GM23248 (cell line): ENCODE measurements at places on chromosomes 16 and 17.

DNA sequence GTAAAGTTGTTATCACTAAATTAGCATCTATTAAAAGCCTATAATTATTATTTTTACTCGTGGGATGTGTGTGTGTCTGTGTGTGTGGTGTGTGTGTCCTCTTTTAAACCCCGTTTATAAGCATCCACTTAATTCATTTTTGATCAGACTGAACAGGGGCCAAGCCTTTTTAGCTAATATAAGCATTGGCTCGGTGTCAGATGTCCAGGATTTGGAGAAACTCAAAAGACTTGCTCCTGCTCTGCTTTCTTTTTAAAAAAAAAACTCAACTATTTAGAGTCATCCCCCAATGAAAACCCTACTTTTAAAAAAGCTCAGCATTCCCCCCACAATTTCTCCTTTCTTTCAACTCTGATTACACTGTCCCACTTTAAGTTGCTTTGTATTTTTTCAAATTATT lies 459.3 kb upstream of the MAF start:
- DNase-seq: no peak

DNA sequence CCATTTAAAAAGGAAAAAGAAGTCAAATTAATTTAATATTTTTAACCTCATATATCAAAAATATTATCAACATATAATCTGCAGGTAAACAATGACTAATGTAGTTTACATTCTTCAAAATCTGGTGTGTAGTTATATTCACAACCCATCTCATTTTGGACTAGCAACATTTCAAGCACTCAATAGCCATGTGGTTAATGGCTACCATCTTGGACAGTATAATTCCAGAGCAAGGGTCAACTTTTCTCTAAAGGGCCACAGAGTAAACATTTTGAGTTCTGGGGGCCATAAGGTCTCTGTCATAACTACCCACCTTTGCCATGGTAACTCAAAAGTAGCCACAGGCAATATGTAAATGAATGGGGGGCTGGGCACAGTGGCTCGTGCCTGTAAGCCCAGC lies 153.9 kb downstream of the PARN start:
- DNase-seq: no peak

GRCh38 chr16:88703486-88704309 lies 2.5 kb downstream of the RNF166 start:
- DNase-seq: no peak

GRCh38 chr17:38898812-38899348 lies 26.5 kb upstream of the LASP1NB start:
- DNase-seq: no peak

- no peak for DNase-seq
Observed at GRCh38 chr16:1471569-1472194, 3.1 kb downstream of the CLCN7 start.

DNA sequence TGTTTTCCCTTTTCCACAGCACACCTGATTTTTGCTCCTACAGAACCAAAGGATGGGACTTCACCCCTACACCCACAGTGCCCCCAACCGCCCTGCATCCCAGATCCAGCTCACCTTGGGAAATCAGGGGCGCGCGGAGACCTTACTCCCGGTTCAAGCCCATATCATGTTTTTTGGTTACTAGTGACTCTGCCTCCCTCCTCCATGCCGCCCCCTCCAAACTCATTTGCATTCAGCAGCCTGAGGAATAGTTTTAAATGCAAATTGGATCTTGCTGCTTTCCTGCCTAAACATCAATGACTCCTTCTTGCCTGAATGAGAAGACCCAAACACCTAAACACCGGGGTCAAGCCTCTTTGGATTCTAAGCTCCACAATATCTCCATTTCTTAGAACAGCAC lies 331.8 kb downstream of the TMEM114 start:
- no peak for DNase-seq

- no peak for DNase-seq
Observed at GRCh38 chr17:5047446-5047845, 12.2 kb upstream of the SLC52A1 start.

- peak; percentile 32 for DNase-seq
Observed at GRCh38 chr17:83104577-83105505, 25.4 kb downstream of the METRNL start.

GRCh38 chr16:56306690-56307533 lies 115.6 kb downstream of the GNAO1 start:
- no peak for DNase-seq

DNA sequence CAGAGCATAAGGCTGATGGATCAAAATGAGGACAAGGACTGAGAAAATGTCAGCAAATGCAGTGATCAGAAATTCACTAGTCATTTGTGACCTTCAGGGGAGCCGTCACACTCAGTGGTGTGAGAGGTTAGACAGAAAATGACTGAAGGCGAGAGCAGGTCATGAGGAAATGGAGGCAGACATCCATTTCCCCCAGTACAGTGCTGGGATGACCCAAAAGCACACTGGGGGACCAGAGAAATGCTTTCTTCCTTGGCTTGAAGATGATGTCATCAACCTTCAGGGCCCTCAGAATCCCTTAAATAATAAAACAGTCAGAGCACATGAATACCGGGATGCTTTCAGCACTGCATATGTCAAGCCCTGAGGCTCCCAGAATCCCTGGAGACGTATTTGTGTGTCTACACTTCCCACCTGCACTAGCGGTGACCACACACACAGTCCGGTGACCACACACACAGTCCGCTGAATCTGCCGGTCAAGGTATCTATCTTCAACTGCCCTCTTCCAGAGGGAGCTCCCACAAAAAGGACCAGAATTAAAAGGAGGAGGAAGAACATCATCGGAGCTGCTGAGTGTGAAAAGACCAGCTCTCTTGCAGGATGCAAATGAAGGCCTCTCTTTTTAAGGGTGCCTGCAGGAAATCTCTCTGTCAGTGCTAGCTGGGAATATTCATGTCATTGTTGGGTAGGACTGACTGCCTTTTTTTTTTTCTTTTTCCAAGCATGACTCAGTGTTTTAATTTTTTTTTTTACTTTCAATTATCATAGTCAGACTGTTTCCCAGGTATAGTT lies 8.2 kb downstream of the UBE2O start:
- peak; percentile 55 for DNase-seq

DNA sequence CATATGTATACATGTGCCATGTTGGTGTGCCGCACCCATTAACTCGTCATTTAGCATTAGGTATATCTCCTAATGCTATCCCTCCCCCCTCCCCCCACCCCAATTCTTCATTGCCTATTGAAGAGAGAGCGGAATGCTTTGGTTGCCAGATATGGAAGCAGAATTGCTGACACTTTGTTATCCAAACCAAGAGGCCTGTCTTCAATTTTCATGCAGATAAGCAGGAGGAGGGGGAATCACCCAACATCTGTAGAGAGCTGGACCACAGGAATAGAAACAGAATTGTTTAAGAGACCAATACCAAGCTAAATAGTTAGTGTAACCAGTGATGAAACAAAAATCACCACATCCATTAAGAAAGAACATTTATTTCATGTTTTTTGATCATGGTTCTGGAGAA lies 7.1 kb downstream of the ASPA start:
- no peak for DNase-seq

DNA sequence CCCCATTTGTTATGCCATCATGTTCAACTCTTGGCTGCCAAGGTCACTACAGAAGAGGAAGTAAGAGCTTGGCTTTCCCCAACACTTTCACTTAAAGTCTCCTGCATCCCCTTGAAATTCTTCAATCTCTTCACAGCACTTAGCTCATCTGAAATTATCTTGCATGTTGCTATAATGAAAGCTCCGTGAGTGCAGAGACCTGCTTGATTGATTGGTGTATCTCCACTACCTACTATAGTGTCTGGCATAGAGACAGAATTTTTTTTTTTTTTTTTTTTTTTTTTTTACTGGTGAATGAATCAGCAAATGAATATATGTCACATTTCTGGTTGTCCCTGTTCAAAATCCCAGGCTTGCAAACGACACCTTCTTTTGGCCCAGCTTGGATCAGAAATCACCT lies 1.9 kb upstream of the SDR42E1 start:
- no peak for DNase-seq

DNA sequence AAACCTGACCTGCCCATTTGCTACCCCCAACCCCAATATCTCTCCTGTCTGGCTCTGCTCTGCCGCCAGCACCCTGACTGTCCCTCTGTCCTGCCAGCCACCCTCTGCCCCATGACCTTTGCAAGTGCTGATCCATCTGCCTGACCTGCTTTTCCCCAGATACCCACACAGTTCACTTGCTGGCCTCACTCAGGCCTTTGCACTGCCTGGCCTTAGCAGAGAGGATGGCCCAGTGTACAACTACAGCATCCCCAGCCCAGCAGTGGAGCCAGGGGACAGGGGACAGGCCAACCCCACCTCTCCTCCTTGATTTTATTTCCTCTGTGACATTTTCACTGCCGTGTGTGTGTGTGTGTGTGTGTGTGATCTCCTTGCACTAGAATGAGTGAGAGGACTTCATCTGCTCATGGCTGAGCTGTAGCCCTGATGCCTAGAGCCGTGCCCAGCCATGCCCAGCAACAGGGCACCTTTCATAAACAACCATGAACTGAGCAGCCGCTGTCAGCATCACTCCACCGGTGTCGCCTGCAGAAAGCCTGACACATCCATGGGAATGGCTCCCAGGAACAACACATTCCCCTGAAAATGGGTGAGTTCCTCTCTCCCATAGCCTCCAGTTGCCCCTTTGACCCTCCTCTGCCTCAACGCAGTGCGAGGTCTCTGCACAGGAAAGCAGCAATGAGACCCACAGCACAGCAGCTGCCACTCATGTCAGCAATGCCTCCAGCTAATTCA lies 36.0 kb upstream of the RBFOX3 start:
- DNase-seq: no peak

GRCh38 chr17:82914375-82914774 lies 74.6 kb upstream of the ZNF750 start:
- peak; percentile 58 for DNase-seq

DNA sequence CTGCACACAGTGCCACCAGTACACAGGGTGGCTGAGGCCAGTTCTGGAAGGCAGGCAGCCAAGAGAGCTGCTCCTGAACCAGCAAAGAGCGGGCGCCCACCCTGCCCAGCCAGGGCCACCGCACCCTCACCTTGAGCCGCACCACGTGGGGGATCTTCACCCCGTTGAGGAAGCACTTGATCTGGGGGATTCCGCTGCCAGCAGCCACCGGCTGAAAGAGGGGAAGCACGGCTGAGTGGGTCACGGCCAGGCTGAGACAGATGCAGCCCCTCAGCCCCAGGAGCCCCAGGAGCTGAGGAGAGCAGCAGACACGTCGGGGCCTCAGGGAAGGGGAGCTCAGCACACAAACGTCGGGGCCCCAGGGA lies 14.6 kb upstream of the CCDC154 start:
- no peak for DNase-seq

DNA sequence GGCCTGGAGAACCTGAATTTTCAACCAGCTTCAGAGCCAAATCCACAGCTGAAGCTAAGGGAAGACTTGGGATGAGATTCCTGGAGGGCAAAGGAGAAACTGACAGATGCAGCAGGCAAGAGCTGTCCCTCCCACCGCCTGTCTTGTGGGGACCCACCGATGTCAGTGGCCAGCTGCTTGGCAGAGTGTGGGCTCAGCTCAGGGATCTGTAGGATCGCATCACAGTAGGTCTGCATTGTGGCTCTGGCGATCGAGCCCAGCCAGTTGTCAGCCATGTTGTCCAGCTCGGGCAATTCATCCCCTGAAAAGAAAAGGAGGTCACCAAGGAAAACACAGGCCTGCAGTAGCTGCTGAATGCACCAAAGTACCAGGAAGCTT lies 60.8 kb downstream of the COG7 start:
- DNase-seq: no peak

- peak; percentile 93 for DNase-seq
Observed at GRCh38 chr16:65068151-65068740, 53.6 kb downstream of the CDH11 start.

DNA sequence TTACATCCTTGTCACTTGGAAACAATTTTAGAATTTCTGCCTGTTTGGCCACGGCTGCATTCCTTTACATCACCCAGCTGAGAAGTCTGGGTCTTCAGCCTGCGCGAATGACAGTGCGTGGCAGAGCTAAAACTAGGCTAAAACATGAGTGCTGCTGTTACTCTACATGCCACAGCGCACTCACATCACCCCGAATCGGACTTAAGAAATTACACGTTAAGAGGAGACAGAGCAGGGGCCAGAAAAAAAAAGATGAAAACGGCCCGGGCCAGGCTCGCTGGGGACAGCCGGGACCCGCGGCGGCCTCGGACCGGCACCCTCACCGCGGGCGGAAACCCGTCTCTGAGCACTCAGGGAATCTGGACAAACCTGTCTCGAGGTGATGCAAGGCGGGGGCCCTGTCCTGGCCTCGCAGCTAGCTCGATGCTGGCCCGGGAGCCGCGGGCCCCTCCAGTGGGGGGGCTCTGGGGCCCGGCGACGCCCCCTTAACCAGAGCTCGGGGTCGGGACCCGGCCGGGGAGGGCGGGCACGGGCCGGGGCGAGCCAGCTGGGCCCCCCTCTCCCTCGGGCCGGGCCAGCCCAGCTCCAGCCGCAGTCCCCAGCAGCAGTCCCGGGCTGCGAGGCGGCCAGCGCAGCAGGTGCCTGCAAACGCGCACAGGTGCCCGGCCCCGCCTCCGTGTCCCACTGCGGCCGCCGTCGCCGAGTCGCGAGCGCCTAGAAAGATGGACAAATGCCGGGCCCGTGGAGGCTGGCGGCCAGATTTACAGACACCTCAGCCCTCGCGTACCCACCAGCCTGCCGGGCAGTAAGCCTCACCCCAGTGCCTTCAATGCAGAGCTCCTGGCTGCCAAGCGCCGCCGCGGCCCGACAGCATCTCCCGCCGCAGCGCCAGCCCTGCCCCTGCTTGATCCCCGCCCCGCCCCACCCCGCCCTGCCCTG lies at the start of gene AKTIP:
Gene AKTIP (minus strand): TSS at position 879 of the 939 bp plus-strand sequence. CDS start 2,950 bp downstream, outside the sequence.
- DNase-seq: peak; percentile 67

DNA sequence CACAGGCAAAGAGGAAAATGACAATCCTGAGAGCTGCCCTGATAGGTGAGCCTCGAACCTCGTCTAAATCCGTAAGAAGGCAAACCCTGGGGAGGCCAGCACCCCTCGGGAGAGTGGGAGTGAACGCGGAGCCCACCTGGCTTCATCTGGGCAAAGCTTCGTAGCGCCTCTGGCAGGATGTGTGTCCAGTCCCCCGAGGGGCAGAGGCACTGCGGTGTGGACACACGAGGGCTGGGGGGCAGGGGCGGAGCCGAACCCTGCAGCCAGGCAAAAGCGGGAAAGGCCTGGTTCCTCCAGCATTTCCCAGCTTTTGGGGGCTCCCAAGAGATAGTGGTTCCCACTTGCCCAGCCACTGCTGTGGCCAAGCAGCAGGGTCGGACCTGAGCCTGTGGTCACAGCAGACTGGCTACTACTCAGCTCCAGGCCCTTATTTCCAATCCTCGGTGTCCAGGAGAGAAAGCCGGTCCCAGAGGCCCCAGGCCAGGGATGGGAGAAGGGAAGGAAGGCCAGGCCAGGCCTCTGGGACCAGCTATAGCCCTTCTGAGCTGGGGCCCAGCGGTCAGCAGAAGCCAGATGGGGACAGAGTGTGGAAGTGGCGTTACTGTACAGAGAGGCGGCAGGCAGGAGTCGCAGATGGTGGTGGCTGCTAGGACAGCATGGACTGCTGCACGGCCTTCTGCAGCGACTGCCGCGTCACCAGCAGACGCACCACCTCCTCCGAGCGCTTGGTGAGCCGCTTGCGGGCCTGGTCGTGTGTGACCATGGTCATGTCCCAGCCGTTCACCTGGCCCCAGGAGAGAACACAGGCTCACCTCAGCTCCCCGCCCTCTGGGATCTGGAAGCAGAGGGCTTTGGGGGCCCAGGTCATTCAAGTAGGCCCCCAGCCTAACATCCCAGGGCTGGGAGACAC lies 5.0 kb downstream of the TAX1BP3 start:
- DNase-seq: no peak

GRCh38 chr17:75909812-75910274 lies 5.2 kb upstream of the MRPL38 start:
- peak; percentile 81 for DNase-seq

GRCh38 chr16:88049561-88050545 lies 98.6 kb downstream of the BANP start:
- DNase-seq: no peak
